ENCODE measurements at places on chromosomes 5 and 9.

DNA sequence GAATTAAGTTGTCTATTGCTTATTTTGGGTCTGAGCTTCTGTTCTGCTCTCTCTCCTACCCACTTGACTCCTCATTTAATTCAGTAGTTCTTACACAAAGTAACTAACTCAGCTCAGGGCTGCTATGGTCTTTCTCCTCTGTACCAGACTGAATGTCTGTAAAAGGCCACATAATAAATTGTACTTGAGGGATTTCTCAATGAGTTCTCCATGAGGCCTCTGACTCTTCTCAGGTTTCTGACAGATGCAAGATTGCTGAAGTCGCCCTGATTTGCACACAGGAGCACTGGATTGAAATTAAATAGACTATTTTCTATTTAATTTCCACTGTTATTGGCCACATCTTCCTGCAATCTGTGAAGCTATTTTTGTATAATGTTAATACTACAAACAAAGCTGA lies 2.9 kb downstream of the IQGAP2 start:
- DNase-seq = no peak

DNA sequence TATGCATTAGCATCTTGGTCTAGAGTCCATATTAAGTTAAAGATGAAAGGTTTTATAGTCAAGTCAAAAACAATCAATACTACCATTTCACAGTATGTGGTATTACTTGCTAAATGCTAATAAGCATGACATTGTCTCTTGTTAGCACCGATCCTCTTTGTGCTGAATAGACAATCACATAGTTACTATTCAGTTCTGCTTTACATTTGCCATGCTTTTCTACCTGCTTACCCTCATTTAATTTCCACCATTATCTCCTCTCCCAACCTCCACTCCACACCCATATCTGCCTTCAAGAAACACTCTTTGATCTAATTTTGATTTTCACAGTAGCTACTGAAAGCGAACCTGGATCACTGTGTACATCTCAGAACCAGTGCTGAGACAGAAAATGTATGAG lies 16.8 kb downstream of the MEGF9 start:
- DNase-seq = no peak

- DNase-seq = no peak
Measured at GRCh38 chr5:34895641-34896419, 19.5 kb downstream of the RAD1 start.

DNA sequence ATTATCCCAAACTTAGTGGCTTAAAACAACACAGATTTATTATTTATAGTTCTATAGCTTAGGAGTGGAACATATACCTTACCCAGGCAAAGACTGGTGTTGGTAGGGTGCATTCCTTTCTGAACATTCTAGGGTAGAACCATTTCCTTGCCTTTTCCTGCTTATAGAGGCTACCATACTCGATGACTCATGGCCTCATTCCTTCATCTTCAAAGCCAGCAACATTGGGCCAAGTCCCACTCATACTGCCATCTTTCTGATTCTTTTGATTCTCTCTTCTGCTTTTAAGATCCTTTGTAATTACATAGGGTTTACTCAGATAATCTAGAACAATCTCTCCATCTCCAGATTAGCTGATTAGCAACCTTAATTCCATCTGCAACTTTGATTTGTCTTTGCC lies 452.7 kb upstream of the KLF4 start:
- DNase-seq = no peak

DNA sequence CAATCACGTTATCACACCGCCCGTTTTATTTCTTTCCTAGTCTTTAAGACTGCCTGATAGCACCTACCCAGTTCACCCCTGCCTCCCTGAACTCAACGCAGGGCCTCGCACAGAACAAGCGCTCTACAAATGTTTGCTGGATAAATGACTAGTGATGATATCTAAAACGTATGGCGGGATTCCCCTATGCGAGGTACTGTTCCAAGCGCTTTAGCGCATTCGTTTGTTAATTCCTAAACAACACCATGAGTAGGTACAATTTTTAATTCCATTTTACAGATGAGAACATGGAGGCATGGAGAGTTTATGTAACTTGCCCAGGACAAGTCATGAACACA lies 6.6 kb downstream of the POU4F3 start:
- no peak for DNase-seq
